ENCODE measurements at places on chromosomes 1 and 21.

DNA sequence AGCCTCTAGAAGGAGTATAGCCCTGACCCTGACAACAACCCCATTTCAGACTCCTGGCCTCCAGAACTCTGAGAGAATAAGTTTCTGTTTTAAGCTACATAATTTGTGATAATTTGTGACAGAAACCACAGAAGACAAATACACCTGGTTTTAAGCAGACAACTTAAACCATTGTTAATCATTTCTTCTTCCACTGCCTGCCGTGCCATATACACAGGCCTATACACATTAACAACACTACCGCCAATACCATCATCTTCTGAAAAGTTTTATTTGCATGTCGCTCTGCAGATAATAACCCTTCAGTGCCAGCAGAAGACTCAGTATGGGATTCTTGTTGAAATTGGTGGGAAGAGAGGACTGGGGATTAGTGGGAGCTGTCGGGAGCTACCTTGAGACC lies 39.9 kb upstream of the KRTAP19-8 start:
- no peak for DNase-seq

DNA sequence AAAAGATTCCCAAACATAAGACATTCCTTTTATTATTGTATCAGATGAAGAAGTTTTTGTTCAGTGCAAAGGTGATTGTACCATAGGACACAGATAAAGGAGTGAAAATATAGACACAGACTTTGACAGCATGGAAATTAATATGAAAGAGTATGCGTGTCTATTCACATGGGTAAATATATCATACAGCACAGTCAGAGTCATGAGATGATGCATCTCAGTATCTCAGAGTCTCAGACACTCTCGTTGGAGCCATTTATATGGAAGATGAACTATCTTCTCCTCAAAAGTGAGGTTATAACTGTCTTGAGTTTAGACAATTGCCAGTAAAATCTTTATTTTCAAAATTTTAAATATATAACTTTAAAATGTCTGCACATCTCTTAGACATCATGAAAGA lies 158.4 kb upstream of the C8B start:
- no peak for DNase-seq

DNA sequence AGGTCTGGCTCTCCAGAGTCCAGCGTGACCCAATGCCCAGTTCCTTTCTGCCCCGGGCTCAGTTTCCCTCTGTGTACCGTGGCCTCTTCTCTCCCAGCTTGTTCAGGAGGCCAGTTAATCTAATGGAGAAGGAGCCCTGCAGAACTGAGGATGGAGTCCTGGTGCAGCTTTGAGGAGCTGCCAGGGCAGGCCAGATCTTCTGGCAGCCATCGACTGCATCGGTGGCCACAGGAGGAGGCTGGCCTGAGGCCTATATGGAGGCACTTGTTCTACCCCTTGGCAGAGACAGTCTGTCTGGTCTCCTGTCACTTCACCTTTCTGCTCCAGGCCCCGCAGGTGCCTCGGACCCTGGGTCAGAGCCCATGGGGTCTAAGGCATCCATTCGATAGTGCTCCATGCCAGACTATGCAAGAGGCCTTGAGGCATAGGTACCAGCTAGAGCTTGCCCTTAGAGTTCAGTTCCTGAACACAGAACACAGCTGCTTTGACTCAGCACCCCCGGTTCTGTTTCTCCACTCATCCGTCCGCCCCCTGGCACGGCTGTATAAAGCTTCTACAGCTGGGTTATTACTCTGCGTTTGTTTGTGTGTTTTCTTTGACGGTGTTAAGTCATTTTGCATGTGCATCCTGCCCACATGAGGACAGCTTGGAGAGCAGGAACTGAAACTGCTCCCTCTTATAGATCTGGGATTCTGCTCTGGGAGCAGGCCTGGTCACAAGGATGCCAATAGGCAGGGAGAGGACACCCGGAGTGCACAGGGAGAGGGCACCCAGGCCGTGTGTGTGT lies 18.5 kb upstream of the LRRN2 start:
- no peak for DNase-seq

DNA sequence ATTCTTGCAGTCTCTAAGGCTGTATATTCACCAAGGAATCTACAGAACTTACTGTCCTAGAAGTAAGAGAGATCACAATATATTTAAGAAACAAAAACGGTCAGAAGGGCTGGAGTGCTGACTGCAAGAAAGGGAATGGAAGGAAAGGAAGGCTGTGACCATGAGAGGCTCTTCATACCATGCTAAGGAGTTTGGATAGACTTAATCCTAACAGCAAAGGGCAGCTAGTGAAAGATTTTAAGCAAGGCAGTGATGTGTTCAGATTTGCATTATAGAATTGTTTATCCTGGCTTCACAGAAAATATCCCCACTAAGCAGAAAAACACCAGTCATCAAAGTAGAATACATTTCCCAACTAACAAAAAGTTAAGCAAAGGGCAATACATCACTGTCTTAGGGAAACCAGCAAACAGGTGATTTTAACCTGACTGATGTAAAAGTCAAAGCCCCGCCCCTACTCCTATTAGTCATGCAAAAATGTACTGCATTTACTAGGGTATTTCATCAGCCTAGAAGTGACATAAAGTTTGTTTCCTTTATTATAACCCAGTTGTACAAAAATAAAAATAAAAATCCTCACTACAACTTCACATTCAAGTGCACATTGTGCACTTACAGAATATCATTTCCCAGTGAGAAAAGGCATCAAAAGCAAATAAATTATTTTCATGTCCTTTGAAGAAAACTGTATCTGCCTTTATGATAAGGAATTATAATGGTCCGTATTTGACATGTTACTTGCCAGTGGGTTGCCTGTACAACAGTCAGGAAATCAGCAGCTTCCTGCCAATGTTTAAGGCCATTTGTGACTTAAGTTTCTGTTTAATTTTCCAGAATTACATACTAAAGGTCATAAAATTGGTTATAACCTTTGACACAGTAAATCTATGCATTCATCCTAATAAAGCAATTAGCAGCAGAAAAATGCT lies 17.2 kb downstream of the JAK1 start:
- no peak for DNase-seq

GRCh38 chr1:61670445-61670844 lies 54.5 kb downstream of the TM2D1 start:
- DNase-seq, result no peak

DNA sequence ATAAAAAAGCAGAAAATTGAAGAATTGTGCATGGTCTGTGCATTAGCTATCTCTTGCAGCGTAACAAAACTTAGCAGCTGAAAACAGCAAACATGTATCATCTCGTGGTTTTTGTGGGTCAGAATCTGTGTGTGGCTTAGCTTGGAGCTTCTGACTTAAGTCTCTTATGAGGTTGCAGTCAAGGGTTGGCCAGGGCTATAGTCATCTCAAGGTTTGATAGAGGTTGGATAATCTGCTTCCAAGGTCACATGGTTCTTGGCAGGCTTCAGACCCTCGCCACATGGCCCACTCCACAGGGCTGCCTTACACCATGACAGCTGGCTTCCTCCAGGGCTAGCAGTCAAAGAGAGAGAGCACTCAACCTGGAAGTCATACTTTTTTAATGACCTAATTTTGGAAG lies 35.9 kb downstream of the CNST start:
- peak; percentile 35 for DNase-seq

- DNase-seq, result no peak
These were observed 16.1 kb downstream of the DONSON start for GRCh38 chr21:33572350-33572749.
